ENCODE measurements at places on chromosomes 3 and 15. TPM values are rescaled to one million over a fixed set of nuclear protein-coding genes. Genes with fewer than 3 reads are reported as not detected.

HRG gene
- not detected for total RNA-seq

SUCNR1 gene
- total RNA-seq: 0.38 TPM

AMT gene
- 1.3 TPM for total RNA-seq

CCDC51 gene
- total RNA-seq: 20.2 TPM

IMPDH2 gene
- 278 TPM for total RNA-seq

PCSK6 gene
- 9.2 TPM for total RNA-seq

LYSMD4 gene
- 13.6 TPM for total RNA-seq

GRAMD2A gene
- total RNA-seq: 5.9 TPM

ZNF774 gene
- 1.7 TPM for total RNA-seq

CCR5 gene
- 0.62 TPM for total RNA-seq

SCG3 gene
- total RNA-seq: not detected
